ENCODE measurements at places on chromosomes 6 and 20. TPM values are rescaled to one million over a fixed set of nuclear protein-coding genes. Genes with fewer than 3 reads are reported as not detected.

DNA sequence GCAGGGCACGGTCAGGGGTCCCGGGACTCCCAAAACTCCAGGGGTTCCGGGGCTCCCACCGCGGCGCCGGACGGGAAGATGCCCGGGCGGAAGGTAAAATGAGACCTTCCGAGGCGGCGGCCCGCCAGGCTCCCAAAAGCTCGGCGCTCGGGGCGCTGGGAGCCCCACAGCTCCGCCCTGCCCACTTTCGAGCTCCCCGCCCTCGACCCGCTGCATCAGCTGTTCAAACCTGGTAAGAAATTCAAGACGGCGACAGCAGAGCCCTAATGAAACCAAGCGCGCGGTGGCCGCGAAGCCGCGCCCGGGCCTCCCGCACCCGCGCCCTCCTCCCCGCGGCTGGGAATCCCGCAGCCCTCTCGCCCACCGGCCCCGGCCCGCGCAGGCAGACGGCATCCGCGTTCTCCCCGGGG is 369 bp downstream of the SLC4A11 start:
- no peaks in the 10 kb centered on the region for H3K36me3 ChIP-seq
- no peaks in the 10 kb centered on the region for H3K4me1 ChIP-seq
- DNase-seq: peak; percentile 80
- H3K27ac ChIP-seq: no peak overlapping the region

DNA sequence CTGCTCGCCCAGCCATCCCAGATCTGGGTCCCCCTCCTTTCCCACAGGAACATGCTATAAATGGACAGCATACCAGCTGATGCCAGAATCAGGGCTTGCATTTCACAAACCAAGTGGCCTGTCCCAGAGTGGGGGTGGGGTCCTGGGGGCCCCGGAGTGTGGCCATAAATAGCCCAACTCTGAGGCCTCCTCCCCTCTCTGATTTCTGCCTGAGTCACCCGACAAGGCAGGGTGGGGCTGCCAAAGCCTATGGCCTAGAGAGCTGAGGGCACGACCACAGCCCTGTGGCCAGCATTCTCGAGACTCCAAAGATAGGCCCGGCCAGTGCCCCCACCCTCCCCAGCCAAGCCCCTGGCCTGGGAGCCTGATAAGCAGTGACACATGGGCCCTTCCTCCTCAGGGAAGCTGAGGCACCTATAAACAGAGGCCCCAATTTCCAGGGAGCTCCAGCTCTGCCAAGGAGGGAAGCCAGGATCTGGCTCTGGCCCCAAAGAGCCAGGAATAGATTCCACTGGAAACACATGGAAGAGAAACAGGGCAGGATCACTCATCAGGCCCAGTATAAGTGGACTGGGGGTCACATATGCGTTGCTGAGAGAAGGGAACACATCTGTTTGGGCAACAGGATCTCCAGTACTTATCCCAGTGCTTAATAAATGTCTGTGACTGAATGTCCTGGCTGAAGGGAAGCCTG is 20.3 kb downstream of the SNTA1 start:
- H3K4me1 ChIP-seq: no peaks in the 10 kb centered on the region
- no peak overlapping the region for H3K27ac ChIP-seq
- H3K36me3 ChIP-seq: no peaks in the 10 kb centered on the region
- H3K4me3 ChIP-seq: no peak overlapping the region
- no peak for DNase-seq
- H3K27me3 ChIP-seq: no peaks in the 10 kb centered on the region

DNA sequence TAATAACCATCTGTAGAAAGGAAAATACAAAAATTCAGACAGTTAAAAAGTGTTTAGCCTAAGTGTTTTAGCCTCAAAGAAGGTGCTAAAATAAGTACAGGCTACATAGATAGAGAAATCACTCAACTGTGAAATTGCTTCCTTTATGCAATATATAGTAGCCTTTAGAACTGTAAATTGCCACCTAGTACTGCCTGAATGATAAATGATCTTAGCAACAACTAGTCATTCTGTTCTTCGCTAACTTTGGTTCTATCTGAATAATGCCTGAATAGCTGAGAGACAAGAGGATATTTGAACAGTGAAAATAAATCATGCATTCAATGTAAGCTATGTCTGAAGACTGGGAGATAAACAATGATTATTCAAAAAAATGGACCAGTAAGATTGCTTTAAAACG is 603.3 kb upstream of the PTCHD4 start:
- H3K27ac ChIP-seq: peak overlapping the region; percentile 46
- no peak for DNase-seq
- no peak overlapping the region for H3K4me3 ChIP-seq
- peaks cover 3% of the 10 kb centered on the region for H3K4me1 ChIP-seq
- H3K27me3 ChIP-seq: no peaks in the 10 kb centered on the region

- DNase-seq: no peak
- H3K27me3 ChIP-seq: peaks cover 19% of the 10 kb centered on the region
- no peak overlapping the region for H3K27ac ChIP-seq
- H3K4me3 ChIP-seq: no peak overlapping the region
- no peaks in the 10 kb centered on the region for H3K36me3 ChIP-seq
Measured at GRCh38 chr6:105227295-105227767, 47.5 kb upstream of the POPDC3 start.

GRCh38 chr6:12058172-12058961 is 46.3 kb downstream of the HIVEP1 start:
- peaks cover 4% of the 10 kb centered on the region for H3K36me3 ChIP-seq
- H3K4me3 ChIP-seq: no peak overlapping the region
- H3K27me3 ChIP-seq: no peaks in the 10 kb centered on the region

DNA sequence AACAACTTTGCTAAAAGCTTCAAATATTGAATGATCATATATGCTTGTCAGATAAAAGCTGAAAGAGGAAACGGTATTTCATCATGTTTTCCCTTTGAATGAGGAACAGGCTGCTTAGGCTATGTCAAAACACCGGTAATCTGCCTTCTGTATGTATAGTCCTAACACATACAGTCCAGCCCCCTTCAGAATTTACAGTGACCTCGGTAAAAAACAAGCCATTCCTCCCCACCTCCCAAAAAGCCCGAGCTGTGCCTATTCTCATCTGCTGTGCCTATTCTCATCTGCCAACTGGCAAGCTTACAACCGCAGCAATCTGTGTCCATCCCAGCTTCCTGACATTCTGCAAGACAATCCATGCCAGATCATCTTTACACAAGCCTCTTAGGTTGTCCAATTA is 26.8 kb upstream of the UBE2J1 start:
- H3K27me3 ChIP-seq: peaks cover 12% of the 10 kb centered on the region
- DNase-seq: no peak
- H3K4me3 ChIP-seq: no peak overlapping the region
- no peaks in the 10 kb centered on the region for H3K4me1 ChIP-seq
- H3K27ac ChIP-seq: no peak overlapping the region
- no peaks in the 10 kb centered on the region for H3K36me3 ChIP-seq

GRCh38 chr6:110491644-110492317 is 15.4 kb upstream of the SLC22A16 start:
- no peaks in the 10 kb centered on the region for H3K27me3 ChIP-seq
- no peaks in the 10 kb centered on the region for H3K36me3 ChIP-seq
- peak overlapping the region; percentile 31 for H3K4me3 ChIP-seq

Gene SNAP25
- not detected for total RNA-seq

Gene TCF19
- 15.5 TPM for total RNA-seq

Gene OOEP
- not detected for total RNA-seq

Measured in endodermal cell (in vitro differentiated cells).